Caudate nucleus (tissue), 63 donors: ENCODE measurements at places on chromosomes 2 and 18.

DNA sequence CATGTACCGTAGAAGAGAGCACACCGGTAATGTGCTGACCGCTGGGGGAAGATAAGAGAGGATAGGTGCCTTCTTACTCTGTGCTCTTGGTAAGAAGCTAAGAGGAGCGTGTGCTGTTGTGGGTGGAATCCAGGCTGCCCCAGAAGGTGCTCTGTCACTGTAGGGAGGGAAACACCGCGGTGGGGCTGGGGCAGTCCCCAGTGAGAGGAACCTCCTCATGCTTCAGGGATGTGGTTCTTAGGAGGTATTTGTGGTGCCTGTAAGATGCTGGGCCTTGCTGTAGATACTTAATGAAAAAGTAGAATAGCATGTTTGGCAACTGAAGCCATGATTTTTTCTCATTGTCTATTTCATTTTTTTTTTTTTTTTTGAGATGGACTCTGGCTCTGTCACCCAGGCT lies 1.1 kb downstream of the COLEC11 start:
- DNase-seq, result no peak

DNA sequence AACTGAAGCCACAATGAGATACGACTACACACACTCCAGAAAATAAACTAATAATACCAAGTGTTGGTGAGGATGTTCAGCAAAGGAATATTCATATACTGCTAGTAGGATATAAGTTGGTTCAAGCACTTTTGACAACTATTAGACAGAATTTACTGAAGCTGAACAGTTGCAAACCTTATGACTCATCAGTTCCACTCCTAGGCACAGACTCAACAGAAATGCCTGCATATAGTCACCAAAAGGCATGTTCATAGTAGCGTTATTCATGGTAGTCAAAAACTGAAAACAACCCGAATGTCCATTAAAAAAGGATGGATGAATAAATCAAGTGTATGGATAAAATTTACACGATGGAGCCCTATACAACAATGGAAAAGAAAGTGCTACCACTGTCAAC lies 232.0 kb downstream of the ANAPC1 start:
- no peak for DNase-seq

- DNase-seq, result no peak
These were observed 149.4 kb upstream of the SLC1A4 start for GRCh38 chr2:64839844-64840243.

GRCh38 chr2:2827046-2827636 lies 496.1 kb upstream of the MYT1L start:
- no peak for DNase-seq

DNA sequence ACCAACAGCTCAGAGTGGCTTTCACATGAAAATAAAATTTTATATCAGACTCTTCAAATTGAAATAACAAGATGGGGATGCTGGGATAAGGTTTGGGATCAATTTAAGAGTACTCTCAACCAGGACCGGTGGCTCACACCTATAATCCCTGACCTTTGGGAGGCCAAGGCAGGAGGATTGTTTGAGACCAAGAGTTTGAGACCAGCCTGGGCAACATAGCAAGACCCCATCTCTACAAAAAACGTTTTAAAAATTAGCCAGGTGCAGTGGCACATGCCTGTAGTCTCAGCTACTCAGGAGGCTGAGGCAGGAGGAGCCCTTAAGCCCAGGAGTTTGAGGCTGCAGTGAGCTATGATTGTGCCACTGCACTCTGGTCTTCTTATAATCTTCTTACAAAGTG lies 2.6 kb downstream of the LMAN2L start:
- no peak for DNase-seq

GRCh38 chr18:46335534-46336101 lies 231.4 kb downstream of the HAUS1 start:
- DNase-seq, result peak; percentile 34

DNA sequence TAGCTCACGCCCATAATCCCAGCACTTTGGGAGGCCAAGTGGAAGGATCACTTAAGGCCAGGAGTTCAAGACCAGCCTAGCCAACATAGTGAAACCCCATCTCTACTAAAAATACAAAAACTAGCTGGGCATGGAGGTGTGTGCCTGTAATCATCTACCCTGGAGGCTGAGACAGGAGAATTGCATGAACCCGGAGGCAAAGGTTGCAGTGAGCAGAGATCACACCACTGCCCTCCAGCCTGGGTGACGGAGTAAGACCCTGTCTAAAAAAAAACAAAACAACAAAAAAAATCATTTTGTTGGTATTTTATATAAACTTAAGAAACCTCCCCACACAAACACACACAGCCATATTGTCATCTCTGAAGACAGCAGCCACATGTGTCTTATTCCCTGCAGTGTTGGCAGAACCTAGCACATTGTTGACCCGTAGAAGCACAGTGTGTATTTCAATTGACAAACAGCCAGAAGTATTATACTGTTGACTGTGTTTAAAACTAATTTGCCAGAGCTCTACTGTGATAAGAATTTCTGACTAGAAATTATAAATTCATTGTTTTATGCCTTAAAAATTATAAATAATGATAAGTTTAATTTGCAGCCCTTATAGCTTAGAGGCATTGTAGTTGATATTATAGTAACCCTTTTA lies 68.1 kb downstream of the DNAJC10 start:
- DNase-seq, result no peak

DNA sequence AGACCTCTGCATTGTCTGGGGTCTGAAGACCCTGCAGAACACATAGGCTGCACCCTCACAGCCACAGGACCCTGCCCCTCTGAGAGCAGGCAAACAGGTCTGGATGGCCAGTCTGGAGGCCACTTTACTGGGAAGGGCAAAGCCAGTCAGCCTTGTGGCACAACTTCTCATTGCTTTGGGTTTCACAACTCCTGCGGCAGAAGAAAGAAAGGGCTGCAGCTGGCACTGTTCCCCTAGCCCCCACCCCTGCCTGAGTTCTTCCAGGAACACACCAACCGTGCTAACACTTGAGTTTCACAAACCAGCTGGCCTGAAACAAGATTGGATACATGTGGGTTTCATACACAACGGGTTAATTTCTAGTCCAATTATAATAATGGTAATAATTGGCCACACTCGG lies 276.5 kb upstream of the MGAT5 start:
- DNase-seq, result no peak
